ENCODE measurements at places on chromosomes 12 and 14.

- DNase-seq = no peak
Measured at GRCh38 chr12:32559434-32559833, 119.7 kb upstream of the DNM1L start.

GRCh38 chr12:18676996-18677588 lies 60.7 kb downstream of the PLCZ1 start:
- DNase-seq = no peak

- no peak for DNase-seq
Measured at GRCh38 chr12:110940296-110940695, 19.9 kb upstream of the MYL2 start.

DNA sequence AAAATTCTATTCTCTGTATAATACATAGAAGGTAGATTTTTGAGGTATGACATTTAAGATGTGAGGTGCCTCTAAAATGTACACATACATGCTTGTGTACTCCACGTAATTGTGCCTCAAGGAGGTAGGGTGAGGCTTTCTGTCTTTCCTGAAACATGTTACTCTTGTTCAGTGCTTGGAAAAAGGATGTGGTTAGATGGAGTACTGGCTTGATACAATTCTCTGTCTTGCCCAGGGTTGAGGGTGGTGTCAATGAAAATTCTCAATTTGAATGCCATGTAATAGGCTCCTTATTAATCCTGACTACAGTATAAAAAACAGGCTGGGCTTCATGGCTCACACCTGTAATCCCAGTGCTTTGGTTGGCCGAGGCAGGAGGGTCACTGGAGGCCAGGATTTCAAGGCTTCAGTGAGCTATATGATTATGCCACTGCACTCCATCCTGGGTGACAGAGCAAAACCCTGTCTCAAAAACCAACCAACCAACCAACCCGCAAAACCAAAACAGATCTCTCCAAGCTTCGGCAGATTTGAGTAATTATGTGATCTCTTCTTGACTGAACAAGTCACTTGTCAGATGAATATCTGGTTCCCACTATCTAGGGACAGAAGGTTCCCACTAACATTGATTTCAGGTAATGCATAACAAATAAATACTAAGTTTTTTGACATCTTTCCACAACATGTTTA lies 41.6 kb downstream of the RCOR1 start:
- DNase-seq = no peak

- no peak for DNase-seq
Measured at GRCh38 chr14:94903883-94904282, 134.0 kb upstream of the GSC start.

DNA sequence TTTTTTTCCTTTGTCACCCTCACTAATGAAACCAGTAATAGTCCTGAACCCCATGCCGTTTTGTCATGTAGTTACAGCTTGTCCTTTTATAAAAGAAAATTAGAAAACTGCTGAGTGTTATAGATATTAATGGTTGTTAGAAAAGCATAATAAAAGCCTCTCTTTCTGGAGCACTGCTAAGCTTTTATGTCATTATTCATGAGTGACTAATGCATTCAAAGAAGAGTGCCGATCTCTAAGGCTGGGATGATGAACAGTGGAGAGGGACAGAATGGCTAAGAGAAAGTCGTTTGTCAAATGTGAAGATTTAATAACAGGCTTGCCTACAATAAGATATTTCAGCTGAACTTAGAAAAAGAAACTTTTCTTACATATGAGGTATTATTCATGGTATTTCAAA lies 121.6 kb downstream of the MGAT4C start:
- no peak for DNase-seq

DNA sequence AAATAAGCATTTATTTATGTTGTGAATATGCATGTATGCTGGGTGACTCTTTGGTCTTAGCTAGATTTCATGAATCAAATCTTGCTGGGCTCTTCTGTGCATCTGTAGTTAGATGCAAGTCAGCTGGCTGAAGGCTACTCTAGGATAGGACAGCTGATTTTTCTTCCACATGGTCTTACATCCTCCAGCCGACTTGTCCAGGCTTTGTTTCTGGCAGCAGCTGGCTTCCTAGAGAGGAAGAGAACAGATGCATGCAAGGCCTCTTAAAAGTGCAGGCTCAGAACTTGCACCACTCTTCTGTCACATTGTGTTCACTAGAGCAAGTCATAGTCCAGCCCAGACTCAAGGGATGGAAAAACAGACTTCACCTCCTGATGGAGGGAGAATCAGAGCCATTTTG lies 435.4 kb upstream of the STXBP6 start:
- no peak for DNase-seq

DNA sequence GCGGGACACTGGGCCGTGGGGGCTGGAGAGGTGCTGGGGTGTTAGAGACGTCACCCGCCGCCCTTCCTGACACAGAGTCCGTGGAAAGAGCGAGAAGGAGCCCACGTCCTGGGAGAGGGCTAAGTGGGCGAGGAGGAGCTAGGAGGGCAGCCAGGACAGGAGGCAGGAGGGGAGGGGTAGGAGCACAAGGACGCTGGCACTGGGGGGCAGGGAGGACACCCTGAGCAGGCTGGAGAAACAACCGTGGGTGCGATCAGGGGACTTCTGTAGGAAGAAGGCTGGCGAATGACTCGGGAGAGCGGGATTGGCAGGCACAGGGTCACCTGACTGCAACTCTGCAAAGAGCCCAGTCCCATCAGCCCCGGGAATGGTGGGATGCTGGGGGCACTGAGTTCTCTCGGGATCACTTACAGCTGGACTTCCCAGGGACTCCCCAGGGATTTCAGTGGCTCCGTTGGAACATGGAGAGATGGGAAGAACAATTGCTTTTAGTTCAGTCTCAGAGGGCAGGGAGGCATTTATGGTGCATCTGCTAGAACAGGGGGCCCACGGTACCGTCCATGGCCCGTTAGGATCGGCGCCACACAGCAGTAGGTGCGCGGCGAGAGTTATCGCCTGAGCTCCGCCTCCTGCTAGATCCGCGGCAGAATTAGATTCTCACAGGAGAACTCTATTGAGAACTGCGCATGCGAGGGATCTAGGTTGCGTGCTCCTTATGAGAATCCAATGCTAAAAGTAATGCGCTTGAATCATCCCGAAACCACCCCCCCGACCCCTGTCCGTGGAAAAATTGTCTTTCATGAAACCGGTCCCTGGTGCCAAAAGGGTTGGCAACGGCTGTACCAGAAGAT lies 24.3 kb downstream of the UBR7 start:
- no peak for DNase-seq

GRCh38 chr12:80183939-80184338 lies 84.6 kb downstream of the OTOGL start:
- DNase-seq = no peak

- DNase-seq = no peak
Measured at GRCh38 chr12:83172441-83172840, 485.7 kb downstream of the TMTC2 start.

DNA sequence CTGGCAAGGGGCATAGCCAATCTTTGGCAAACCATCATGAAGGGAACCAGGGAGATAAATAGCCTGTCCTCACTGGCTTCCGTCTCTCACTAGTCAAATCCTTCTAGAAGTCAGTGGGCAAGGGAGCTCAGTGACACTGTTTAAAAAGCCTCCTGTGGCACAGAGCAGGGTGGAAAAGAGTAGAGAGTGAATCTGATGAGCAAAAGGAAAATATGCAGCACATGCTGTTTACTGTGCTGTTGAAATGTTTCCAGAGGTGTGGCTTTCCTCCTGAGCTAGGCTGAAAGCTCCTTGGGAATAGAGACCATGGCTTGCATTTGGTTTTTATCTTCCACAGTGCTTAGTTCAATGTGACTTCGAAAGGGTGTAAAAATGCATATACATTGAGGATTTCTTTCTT lies 7.7 kb upstream of the DYRK2 start:
- DNase-seq = no peak

GRCh38 chr14:63454436-63454835 lies 88.7 kb downstream of the PPP2R5E start:
- DNase-seq = no peak

DNA sequence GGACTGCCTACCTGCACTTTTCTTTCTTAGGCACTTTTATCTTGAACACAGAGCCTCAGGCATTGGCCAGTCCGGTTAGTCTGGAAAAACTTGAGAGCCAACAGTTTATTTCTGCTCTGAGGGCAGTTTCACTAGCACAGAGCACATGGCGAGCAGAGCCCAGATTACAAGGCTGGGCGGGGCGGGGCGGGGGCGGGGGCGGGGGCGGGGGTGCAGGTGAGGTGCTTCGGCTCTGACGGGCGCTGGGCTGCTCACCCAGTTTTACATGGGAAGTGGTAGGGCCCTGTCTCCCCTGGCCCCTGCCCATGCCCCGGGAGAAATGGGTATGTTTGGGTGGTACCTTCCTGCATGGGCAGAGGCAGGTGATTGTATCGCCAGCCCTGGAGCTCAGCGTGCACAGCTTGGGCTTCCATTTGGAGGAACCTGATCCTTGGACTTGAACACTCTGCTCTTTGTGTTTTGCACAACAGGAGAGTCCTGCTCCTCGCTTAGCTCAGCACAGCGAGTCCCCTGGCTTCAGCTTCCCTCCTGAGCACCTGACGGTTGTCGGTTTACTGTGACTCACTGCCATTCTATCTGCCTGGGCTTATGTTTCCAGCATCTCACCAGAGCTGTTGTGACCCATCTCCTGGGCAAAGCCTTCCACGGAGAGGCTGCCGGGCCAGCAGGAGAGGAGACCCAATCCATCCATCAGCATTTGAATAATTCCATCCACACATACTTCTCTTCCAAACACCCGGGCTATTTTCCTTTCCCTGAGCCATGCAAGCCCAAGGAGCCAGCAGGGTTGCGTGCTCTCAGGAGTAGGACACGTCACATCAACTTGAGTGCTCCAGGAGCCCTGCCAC lies 108.5 kb downstream of the ARF6 start:
- DNase-seq = peak; percentile 82

DNA sequence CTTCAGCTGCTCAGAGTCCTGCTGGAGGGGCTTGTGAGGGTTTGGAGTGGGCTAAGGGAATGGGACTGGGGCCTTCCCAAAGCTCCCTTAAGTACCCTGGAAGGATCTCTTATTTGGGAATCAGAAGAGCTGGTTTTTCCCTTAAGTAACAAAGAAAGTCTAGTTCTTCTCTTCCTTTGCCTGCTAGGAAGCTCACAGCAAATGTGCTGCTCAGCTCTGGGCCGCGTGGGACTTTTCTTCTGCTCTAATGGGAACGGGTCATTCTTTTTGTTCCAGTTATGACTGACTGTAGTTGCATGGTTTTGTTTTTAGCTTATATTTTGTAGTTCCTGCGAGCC lies 6.0 kb downstream of the KIF26A start:
- no peak for DNase-seq

GRCh38 chr14:85531141-85531586 lies 1.2 kb downstream of the FLRT2 start:
- DNase-seq = no peak

- no peak for DNase-seq
Measured at GRCh38 chr14:57848786-57849185, 17.1 kb downstream of the SLC35F4 start.

DNA sequence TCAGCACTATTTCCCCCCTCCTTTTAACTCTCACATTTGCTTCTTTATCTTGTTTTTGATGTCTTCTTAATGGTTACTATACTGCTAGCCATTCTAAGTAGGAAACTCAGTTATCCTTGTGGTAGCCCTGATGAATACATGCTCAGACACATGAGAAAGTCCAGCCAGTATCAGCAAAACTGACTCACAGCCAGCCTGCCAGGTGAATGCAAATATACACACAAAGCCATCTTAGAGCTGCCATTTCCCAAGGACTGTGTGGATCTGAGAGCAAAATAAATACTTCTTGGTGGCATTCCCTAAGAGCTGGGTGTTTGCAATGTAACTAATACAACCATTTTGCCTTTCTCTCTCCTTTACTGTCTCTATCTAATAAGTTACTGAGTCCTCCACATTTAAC lies 455.2 kb downstream of the CCER1 start:
- DNase-seq = no peak

DNA sequence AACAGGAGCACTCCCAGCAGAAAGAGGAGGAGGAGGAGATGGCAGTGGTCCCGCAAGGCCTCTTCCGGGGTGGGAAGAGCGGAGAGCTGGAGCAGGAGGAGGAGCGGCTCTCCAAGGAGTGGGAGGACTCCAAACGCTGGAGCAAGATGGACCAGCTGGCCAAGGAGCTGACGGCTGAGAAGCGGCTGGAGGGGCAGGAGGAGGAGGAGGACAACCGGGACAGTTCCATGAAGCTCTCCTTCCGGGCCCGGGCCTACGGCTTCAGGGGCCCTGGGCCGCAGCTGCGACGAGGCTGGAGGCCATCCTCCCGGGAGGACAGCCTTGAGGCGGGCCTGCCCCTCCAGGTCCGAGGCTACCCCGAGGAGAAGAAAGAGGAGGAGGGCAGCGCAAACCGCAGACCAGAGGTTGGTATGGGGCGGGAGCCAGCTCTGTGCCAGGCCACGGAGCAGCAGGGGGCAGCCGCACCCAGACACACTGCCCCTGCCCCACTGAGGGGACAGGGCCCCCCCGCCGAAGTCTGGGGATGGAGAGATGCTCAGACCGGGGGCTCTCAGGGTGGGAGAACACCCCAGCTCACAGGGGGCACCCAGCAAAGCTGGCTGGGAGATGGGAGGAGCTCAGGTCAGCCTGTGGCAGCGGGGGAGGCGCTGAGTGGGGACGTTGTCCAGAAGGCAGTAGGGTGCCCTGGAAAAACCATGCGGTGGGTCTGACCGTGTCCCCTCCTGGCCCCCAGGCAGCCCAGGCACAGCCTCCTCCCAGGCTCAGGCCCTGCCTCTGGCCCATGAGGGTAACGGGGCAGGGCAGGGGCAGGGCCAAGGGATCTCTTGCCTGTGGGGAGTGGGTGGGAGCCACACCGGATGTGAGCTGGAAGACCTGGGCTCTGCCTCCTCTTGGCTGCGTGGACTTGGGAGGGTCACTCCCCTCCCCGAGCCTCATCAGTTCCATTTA lies 9.8 kb downstream of the CHGA start:
- no peak for DNase-seq

GRCh38 chr14:54330876-54331275 lies 65.9 kb upstream of the CDKN3 start:
- DNase-seq = no peak

DNA sequence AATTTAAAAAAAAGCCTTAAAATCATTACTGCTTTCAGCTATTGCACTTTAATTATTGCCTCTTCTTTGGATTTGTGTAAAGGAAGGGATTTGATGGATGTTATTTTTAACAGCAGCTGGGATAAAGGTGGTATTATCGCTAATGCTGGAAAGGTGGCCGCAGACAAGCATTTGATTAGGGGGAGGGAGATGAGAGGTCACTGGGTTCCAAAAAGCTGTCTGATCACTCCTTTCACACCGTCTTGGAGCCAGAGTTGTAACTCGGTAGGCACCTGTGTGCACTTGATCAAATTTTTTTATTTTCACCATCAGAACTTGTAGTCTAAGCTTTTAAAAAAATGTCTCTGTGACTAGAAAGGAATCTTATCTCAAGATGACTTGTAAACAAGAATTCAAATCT lies 99.8 kb downstream of the AKAP6 start:
- no peak for DNase-seq

DNA sequence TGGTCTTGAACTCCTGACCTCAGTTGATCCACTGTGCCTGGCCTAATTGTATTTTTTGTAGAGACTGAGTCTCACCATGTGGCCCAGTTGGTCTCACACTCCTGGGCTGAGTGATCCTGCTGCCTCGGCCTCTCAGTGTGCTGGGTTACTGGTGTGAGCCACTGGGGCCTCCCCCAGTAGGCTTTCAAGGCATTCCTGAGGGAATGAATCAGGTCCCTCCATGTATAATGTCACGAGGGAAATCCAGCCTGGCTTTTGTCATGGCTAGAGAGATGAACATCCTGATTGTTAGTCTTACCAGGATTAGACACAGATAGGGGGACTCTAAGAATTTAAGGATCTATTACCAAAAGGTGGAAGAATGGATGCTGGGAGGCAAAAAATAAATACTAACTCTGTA lies 51.9 kb downstream of the CPSF2 start:
- DNase-seq = no peak

GRCh38 chr12:3902921-3903320 lies 29.7 kb upstream of the PARP11 start:
- DNase-seq = no peak

GRCh38 chr12:72191761-72192160 lies 80.4 kb upstream of the TRHDE start:
- no peak for DNase-seq

Data from hematopoietic multipotent progenitor cell treated with erythropoietin and hydrocortisone succinate and interleukin-3 and kit ligand, for 8 days (in vitro differentiated cells).